Fibroblast of villous mesenchyme (primary cell): ENCODE measurements at places on chromosomes 5 and 9. TPM values are rescaled to one million over a fixed set of nuclear protein-coding genes. Genes with fewer than 3 reads are reported as not detected.

GRCh38 chr5:109992264-109992915 is 302.7 kb downstream of the MAN2A1 start:
- no peak for DNase-seq

The MARCOL gene
- not detected in 2 replicates for total RNA-seq

DNA sequence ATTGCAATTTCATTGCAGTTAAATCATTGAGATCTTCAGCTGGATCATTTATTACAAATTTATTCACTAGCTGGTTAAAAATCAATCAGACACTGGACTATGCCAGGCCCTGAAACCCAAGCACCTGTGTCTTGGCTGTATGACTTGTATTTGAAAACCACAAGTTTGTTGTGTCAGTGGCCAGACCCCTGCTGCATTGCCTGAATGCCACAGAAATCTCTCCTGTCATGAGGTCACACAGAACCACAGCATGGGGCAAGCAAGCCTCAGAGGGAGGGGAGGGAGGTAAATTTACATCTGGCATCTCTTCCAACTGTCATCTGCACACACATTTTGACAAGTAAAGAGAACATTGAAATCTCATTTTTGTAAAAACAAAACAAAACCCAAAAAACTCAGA is 90.0 kb downstream of the ARRDC3 start:
- DNase-seq: peak; percentile 57

The SMARCA2 gene
- 51.4 and 62.8 TPM in 2 replicates for total RNA-seq

- DNase-seq: no peak
Measured at GRCh38 chr9:93020771-93021670, 37.5 kb upstream of the SUSD3 start.

DNA sequence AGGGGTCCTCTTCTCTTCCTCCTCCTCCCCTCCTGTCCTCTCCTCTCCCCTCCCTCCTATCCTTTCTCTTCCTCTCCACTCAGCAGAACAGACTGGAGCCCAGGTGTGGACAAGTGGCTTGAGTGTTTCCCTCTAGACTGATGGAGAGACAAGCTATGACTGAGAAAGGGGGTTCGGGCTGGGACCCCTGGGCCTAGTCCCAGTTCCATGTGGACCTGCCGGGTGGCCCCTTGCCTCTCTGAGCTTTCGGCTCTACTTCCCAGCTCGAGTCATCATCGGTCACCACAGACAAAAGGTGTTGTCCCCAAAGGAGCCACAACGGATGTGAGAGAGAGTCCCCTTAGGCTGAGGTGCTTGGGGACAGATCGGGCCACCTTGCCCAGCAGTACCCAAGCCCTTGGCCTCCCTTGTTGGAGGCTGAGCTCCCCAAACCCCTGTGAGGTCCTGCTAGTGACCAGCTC is 3.4 kb upstream of the RXRA start:
- DNase-seq: no peak
